ENCODE measurements at places on chromosomes 5 and 9. TPM values are rescaled to one million over a fixed set of nuclear protein-coding genes. Genes with fewer than 3 reads are reported as not detected.
A peak's percentile ranks its signal among the peaks of the same experiment; 100 is the strongest.

DNA sequence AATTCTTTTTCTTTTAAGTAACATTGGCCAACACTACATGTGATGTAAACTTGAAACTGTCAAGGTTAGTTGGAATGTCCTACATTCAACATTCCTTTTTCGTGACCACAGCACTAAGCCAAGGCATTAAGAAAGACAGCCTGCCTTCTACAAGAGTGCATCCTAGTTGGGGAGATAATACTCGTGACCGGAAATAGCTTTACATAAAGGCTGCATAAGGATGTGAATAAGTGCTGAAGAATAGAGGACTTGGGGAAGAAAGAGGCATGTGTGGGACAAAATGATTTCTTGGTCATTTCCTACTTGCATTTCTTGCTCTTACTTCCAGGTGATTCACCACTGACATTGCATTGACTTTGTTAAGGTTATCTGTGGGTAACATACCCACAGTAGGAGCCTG is 282.0 kb downstream of the DMRT2 start:
- no peak for DNase-seq

DNA sequence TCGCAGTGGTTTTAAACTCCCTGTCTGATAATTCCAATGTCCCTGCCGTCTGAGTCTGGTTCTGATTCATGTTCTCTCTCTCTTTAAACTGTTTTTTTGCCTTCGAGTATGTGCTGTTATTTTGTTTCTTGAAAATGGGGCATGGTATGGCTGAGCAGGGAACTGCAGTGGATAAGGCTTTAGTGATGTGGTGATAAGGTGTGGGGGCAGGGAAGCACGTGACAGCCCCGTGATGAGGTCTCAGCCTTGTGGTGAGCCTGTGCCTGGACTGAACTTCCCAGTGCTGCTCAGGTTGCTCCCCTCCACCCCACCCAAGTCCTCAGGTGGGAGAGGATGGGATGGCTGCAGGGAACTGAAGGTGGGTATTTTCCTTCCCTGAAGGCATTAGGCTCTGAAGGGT is 5.5 kb upstream of the ZNF354B start:
- DNase-seq = no peak

DNA sequence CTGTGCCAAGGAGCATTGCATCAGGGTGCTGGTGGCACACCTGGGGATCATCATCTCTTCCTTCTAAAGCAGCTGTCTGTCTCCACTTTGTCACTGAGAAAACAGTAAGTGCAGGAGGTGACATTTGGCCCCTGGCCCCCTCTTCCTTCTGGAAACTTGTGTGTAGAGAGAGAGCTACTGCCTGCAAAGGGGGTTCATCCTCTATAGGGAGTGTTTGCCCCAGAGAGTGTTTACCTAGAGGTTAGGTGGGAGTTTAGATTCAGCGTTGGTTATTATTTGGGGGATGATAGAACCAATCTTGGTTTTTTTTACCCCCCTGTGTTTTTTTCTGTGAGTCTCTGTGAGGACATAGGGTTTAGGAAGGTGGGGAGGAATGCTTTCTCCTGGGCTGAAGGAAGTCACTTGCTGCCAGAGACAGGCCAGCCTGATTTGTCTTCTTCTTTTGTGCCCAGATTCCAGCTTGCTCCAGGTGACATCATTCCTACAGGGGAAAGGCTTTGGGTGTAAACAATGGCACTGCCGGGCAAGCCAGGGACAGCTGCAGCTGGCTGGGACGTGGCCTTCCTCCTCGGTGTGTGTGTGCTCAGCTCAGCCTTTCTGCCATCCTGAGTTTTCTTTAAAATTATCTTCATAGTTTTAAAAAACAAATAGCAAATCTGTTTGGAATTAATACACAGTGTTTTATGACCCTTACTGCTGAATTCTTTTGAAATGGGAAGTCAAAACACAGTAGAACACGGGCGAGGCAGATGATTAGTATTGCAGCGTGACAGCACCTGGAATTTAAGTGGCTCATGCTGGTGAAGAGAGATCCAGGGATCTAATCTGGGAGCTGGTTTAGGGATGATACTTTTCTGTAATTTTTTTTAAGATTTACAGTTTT is 24.5 kb downstream of the PRRC2B start:
- peak; percentile 17 for DNase-seq

GRCh38 chr9:21995006-21995665 is 545 bp downstream of the CDKN2B-AS1 start:
- DNase-seq = peak; percentile 91

The CCDC192 gene
- total RNA-seq = not detected

The CDK7 gene
- 21.9 TPM for total RNA-seq

The TTC23L gene
- total RNA-seq = 0.20 TPM

The ADAMTS12 gene
- total RNA-seq = 11.2 TPM
